ENCODE measurements at places on chromosomes 1 and 21.

DNA sequence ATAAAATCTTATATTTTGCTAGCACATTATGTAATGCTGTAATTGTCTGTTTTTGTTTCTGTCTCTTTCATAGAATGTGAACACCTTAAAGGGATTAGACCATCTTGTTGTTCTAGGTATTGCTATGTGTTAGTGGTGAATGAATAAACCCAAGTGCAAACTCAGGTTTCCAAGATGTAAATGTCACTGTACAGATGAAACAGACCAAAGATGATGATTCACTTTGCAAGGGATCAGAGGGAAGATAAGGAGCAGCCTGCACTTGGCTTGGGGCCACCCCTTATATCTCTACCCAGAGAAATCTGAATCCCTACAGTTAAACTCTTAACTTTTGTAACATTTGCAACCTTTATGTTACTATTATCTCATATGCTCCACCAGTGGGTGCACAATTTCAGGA, 25.4 kb downstream of the UROD start:
- no peak for DNase-seq

DNA sequence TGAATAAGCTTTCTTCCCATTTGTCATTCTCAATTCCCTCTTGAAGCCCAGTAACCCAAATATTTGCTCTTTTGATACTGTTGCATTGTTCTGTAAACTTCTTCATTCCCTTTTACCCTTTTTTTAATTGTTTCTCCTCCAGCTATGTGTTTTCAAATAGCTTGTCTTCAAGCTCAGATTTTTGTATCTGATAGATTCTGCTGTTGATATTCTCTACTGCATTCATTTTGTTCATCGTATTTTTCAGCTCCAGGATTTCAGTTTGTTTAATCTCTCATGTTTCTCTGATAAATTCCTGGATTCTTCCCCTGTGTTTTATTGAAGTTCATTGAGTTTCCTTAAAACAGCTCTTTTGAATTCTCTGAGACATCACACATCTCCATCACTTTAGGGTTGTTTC, 51.8 kb downstream of the PKN2 start:
- no peak for DNase-seq

DNA sequence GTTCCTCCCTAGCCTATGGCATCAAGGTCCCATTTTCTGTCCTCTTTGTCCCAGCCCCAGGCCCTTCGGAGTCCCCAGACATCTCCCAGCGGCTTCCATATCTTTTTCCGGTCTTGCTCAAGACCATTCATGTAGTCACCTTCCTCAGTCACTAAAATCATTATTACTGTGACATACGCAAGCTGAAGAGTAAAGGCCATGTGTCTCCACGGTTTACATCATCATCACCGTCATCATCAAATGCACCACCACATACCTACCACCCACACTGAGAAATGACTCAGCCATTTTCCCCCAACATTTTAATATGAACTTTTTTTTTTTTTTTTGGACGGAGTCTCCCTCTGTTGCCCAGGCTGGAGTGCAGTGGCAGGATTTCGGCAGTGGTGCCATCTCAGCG, 43.4 kb downstream of the FHAD1 start:
- DNase-seq: no peak

DNA sequence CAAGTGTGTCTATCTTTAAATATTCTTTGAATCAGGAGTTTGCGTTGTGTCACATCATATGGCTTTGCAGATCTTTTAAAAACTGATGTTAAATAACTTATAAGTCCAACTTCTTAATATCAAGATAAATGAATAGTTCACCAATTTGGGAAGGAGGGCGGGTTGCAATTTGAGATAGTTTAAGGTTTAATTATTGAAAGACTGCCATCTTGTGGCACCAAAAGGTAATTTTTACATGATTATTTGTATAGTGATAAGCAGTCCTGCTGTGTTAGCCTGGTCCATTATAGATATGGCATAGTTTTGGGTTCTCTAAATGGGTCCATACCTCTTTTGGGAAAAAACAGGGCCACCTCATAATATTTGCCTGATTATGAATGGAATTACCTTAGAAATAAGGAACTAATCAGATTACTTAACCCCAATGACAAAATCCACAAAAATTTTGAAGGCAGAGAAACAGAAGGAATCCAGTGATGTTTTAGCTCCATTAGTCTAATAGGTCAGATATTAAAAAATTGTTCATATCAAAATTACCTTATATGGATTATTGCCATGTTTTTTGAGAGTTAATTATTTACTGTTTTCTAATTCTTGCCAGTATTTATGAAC, 64.3 kb downstream of the PRKAA2 start:
- peak; percentile 40 for DNase-seq

DNA sequence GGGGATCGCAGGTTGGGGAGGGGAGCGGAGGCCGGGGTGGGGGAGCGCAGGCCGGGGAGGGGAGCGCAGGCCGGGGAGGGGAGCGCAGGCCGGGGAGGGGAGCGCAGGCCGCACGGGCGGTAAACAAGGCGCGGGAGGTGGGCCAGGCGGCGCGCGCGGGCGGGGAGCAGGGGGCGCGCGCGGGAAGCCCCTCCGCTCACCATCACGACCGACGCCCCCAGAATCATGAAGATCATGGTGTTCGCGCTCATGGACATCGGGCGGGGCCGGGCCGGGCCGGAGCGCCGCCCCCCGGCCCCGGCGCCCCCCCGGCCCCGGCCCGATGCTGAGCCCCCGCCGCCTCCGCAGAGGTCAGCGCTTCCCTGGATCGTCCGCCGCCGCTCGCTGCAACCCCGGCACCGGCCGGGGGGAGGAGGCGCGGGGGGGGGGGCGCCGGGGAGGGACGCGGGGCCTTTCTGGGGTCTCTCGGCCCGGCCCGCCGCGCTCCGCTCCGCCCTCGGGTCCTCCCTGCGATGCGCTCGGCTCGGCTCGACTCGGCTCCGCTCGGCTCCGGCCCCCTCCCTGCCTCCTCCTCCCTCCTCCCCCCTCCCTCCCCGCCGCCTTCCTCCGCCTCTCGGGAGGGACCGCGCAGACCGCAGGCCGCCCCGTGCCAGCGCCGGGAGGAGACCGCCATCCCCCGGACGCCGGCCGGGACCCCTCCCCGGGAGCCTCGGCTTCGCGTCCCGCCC, at the start of gene TMEM240:
TSS of gene TMEM240 (minus strand) at position 535 of the 728 bp plus-strand sequence. CDS start at position 257, 278 bp downstream.
- peak; percentile 64 for DNase-seq

DNA sequence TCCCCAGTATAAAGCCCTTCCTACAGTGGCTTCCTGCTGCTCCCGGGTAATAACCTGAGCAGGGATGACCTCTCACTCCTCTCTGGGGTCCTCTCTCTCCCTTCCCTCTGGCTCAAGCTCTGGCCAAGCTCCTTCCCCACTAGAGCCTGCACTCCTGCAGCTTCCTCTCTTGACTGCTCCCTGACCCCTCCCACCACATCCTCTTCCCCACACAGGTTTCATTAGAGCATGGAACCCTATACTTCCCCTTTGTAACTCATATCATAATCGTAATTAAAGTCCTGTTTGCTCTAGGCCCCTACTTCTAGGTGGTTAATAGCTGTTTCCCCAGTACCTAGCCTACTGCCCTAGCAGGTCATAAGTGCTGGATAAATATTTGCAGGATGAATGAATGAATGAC, 146.2 kb downstream of the C1orf21 start:
- DNase-seq: no peak
